NCI-H526 treated with DMSO at 0.1 percent for 48 hours (cell line): ENCODE measurements at places on chromosomes 2 and 18.

DNA sequence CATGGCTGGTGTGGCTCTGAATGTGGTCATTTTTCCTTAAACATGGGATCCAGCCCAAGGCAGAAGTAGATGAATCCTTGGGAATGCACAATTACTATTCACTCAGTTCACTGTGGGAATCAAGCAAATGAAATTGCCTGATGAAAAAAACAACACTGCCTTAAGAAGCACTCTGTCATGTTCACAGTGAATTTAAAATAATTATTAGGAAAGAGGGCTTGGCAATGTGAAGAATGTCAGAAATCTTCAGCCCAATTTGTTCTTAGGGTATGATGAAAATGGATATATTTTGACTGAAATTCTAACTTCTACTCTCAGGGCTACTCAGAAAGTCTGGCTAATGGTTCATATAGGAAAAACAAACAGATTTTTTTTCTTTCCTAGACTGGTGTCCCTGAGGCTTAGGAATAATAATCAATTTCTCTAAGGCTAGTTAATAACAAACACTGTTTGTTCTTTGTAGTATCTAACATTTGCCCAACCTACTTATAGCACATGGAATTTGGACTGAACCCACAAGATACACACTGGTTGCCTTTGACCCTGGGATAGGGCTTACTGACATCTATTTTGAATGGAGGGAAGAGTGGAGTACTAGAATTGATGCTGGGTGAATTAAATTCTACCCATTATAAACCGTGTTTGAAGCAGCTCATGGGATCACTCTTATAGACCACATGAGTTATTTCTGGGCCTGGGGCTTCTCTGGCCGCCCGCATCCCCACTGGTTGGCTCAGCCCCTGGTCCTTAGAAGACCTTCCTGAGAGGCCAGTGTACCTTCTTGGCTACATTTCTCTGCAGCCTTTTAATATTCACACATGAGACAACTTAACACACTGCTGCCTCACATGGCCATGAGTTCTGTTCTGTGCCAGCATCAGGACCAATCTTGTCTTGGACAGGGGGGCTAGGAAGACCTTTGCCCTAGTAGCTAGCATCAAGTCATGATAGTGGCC, 8.3 kb upstream of the MRPL33 start:
- DNase-seq: no peak

DNA sequence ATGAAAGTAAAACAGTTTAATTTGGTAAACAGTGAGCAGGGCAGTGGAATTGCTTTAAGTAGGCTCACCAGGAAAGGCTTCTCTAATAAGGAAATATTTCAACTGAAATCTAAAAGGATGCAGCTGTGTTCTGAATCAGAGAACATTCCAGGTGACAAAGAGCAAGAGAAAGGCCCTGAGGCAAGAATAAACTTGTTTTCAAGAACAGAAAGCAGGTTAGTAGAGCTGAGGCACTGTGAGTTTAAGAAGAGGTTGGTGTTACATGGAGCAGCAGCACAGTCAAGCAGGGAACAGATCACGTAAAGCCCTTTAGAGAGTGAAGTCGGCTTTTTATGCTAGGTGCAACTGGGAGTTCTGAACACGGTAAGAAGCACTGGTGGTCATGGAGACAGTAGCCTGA, 57.0 kb upstream of the SCN1A start:
- DNase-seq: no peak

GRCh38 chr18:63043516-63043915, 276.1 kb downstream of the BCL2 start:
- DNase-seq: no peak

DNA sequence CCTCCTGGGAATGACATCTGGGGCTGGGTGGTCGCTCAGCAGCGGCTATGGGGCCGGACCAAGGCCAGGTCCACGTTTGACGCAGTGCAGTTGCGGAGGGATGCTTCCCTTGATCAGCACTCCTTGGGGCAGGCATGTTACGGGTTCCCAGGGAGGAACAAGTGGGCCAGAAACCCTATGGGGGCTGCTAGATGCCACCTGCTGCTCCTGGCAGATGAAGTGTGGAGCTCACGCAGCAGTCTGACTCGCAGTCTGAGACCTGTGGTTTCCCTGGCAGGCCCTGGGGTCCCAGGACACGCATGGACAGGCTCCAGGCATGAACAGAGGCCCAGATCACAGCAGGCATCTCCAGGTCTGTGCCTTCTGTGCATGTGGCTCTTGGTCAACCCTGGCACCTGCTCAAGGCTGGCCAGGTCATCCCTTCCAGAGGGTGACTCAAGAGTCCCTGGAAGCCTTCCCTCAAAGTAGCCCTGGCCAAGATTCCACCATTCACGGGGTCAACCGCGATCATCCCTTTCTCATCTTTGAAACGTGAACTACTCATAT, 20.0 kb downstream of the KCNF1 start:
- no peak for DNase-seq

DNA sequence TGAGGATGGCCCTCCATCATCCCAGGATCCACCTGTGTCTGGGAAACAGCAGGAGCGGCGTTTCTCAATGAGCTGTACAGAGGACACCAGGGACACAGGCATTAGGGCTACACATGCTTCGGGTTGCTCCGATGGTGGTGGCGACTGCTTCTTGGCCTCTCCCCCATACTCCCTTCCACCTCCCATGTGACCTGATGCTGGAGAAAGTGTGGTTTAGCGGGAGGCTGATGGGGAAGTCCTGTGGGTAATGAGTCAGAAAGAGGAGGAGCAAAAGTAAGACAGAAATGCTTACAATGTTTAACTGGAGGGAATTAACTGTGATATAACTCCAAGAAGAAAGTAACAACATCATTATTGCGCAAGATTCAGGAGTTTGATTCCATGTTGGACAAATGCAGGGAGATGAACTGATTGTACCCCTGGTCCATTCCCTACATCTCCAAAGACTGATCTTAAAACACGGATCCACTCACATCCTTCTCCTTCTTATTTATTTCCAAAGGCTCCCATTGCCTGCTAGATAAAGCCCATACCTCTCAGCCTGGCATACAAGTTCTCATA, 186.6 kb downstream of the NRP2 start:
- DNase-seq: no peak

DNA sequence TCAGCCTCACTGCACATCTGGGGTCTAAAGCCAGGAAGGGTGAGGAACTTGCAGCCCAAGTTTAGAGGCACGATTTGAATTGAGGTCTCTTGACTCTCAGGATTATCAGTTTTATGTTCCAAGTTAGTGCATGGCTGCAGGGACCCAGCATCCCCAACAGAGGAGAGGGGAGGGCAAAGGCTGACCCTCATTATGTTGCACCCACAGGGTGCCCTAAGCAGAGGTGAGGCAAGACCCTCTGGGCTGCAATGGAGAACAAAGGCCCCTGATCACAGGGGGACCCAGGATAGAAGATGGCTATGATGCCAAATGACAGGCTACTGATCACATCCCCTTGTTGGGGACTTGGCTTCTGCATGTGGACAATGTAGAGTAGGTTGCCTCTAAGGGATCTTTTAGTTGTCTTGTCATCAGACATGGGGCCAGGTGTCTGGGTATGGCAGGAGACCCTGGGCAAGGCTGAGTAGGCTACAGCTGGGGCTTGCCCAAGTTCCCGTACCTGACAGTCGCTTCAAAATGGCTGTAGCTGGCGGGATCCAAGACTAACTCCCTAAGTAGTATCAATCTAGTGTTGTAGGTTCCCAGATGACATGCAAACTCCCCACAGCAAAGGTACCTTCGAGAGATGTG, 4.5 kb upstream of the GDF7 start:
- no peak for DNase-seq

DNA sequence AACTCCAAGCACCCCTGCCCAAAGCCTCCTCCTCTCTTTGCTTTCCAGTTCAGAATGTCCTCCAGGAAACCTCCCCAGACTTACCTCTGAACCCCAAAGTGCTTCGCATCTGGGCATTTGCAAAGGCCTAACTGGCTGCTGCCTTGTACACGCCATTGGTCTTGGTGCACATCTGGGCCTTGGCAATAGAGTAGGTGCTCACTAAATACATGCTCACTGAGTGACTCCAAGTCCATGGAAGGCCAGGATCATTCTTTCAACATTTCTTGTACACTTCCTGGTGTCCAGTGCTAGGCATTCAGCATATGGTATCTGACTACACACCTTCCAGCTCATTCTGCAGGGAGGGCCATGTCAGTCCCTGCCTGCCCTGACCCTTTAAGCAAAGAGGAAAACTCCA, 28.4 kb downstream of the MRPL35 start:
- DNase-seq: no peak

- DNase-seq: no peak
These were observed 13.2 kb downstream of the GALR1 start for GRCh38 chr18:77262643-77263465.

DNA sequence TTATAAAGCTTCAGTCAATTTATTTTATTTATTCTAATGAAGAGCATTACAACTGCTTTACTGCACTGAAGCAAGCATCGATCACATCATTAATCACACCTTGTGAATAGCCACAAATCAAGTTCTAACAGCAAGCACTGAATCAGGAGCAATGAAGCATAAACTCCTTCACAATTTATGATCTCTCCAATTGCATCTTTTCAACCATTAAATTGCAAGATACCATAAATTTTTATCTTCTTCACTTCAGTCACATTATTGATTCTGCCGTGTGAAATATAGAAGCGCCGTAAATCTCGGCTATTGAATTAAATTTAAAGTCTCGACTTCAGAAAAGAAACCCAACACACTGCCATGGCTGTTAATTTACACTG, 298.7 kb downstream of the CDCA7 start:
- no peak for DNase-seq

GRCh38 chr18:46140173-46140572, 36.0 kb downstream of the HAUS1 start:
- DNase-seq: no peak

GRCh38 chr18:3044931-3045698, 32.2 kb upstream of the LPIN2 start:
- DNase-seq: peak; percentile 23

DNA sequence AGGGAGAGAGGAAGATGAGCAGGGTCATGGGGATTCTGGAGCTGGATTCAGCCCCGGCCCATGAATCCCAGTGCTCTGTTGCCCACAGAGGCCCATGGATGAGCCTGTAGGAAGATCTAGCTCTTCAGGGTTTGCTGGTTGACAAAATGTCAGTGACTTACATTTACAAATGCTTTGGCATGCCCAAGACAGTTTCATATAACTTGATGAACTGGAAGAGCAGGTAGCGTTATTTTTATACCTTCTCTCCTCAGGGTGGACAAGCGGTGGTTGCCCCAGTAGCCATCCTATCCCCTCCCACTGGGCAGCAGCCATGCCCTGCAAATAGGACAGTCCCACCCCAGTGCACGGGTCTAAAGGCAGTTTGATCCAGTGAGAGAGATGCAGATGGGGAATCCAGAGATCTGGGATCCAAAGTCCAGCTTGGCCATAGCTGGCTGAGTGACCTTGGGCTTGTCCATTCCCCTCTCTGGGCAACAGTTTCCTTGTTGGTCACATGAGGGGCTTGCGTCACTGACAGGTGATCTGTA, 21.5 kb upstream of the KCNK3 start:
- no peak for DNase-seq

- DNase-seq: no peak
These were observed 151.5 kb downstream of the MSH2 start for GRCh38 chr2:47554311-47554905.

- peak; percentile 27 for DNase-seq
These were observed at the start of gene COMMD1 for GRCh38 chr2:61905372-61906185. Gene COMMD1 (plus strand): TSS chr2:61905674. CDS start chr2:61905679, 5 bp downstream.

DNA sequence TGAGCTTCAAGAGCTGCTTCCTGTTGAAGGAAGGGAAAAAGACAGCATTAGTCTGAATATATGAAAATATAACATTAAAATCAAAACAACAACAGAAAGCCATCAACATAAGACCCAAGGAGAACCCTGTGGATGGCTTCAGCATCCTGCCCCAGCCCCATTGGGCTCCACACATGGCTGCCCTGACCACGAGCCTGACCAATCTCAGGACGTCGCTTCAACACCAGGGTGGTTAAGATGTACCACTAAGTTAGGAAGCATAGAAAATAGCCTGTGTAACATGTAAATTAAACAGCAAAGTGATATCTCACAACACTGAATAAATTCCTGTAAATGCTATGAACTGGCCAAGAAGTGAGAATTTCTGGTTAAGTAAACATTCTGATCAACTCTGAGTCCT, 77.2 kb upstream of the CD226 start:
- no peak for DNase-seq

GRCh38 chr18:46497129-46497528, 159.9 kb downstream of the LOXHD1 start:
- no peak for DNase-seq

DNA sequence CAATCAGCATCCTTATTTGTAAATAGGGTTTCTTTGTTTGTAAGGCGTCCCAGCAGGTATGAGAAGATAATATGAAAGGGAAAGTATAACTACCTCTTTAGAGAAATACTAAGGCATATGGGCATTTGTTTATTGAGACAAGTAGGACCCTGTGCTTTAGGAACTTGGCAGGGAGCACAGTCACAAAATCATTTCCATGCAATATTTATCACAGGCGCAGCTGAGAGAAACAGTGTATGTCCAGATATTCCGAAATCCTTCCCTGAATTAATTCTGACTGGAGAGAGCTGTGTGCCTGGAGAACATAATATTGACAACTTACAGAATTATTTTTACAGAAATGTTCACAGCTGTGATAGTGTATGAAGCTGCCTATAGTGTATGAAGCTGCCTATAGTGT, 416.7 kb downstream of the THSD7B start:
- DNase-seq: no peak

DNA sequence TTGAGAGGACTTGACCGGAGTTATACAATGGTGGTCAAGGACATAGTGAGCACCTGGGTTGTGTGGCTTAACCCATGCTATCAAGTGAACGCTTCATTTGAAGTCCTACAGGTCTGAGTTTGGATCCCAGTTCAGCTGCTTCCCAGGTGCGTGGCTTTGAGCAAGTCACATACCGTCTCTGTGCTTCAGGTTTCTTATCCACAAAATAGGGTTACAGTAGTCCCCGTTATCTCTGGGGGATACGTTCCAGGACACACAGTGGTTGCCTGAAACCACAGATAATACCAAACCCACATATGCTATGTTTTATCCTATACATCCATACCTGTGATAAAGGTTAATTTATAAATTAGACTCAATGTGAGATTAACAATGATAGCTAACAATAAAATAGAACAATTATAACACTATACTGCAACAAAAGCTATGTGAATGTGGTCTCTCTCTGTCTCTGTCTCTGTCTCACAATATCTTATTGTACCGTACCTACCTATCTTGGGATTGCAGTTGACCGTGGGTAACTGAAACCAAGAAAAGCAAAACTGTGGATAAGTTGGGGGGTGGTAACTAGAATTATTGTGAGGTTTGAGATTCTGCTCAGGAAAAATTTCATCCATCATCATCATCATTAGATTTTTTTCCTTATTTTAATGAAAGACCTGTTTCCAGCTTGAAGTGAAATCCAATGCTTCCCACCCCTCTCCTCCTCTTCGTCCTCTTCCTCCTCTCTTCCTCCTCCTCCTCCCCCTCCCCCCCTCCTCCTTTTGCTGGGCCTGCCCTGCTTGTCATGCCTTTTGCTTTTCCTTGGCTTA, 22.7 kb downstream of the LBH start:
- DNase-seq: no peak

- no peak for DNase-seq
These were observed 58.8 kb downstream of the RNF144A start for GRCh38 chr2:6975988-6976387.
